Lower leg skin (tissue), 4 donors: ENCODE measurements at places on chromosomes 3 and 15. TPM values are rescaled to one million over a fixed set of nuclear protein-coding genes. Genes with fewer than 3 reads are reported as not detected.

SMCO1 gene
- total RNA-seq = not detected

ARHGAP11A gene
- 4.4 TPM for total RNA-seq

IGDCC3 gene
- not detected for total RNA-seq

MUC13 gene
- total RNA-seq = not detected

KIF15 gene
- 0.79 TPM for total RNA-seq

MEX3B gene
- total RNA-seq = 0.13 TPM

BHLHE40 gene
- 145 TPM for total RNA-seq

ERC2 gene
- 1.3 TPM for total RNA-seq

ADCY5 gene
- total RNA-seq = 1.3 TPM
